OCI-M1 (cell line): ENCODE measurements at places on chromosomes 2 and 18.
A peak's percentile ranks its signal among the peaks of the same experiment; 100 is the strongest.

DNA sequence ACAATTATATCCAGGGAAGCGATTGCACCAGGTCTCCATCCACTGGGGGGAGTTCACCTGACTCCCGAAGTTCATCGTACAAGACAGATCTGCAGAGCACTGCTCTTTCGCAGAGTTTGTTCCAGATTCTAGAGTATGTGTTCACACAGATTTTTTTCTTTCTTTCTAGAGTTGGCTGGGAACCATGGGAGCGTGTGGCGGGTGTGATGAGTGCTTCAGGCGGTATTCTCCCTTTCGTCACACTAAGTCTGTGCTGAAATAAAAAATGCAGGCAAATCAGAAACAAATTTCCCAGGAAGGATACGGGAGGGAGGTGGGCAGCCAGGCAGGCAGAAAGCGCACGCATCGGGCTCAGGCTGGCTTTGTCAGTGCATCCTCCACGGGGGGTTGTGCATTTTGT lies 129.8 kb upstream of the SOX11 start:
- no peak for DNase-seq

DNA sequence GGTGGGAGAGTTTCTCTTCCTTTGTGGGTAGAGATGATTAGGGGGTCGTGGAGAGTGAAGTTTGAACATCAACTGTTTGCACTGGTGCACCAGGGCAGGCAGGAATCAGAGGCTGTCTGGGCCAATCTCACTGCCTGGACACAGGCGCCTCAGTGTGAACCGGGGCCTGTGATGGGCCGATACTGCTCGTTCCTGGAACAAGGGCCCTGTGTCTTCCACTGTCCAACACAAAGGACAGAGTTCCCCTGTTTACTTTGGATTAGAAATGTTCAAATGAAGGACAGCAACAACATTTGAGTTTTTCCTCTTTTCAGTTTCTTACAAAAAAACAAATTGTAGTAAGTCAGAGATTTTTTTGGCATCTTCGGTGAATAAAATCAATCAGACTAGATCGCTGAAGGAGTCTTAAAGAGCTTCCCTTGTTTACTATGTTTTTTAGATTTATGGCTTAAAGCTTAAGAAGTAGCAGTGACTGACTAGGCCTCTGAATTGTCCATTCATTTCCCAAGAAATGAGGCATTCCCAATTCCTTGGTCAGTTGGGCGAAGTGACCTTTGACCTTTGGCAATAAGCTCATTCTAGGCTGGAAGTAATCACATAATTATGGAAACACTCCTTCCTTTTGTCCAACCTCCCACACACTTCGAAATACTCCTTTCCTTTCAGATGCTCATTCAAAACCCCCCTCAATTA lies 11.6 kb upstream of the TGFA start:
- DNase-seq: no peak

GRCh38 chr18:22902093-22902492 lies 31.0 kb upstream of the RBBP8 start:
- no peak for DNase-seq

GRCh38 chr2:215104226-215104625 lies 34.2 kb downstream of the ABCA12 start:
- no peak for DNase-seq

GRCh38 chr2:98804265-98804650 lies 73.3 kb upstream of the MGAT4A start:
- no peak for DNase-seq

GRCh38 chr2:168731002-168731401 lies 71.4 kb upstream of the NOSTRIN start:
- no peak for DNase-seq

DNA sequence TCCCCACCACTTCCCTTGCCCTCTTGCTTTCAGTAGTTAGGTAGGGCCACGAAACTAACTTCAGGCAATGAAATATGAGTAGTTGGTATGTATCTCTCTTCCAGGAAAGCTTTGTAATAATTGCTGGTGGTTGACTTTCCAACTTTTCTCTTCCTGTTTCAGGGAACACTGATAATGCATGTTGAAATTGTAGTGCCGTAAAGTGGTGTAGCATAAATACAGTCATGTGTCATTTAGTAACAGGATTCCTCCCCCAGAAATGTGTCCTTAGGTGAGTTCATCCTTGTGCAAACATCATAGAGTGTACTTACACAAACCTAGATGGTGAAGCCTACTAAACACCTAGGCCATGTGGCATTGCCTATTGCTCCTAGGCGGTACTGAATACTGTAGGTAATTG lies 429.2 kb downstream of the PID1 start:
- DNase-seq: no peak

GRCh38 chr2:36663851-36664695 lies 32.4 kb upstream of the VIT start:
- DNase-seq: peak; percentile 71

- DNase-seq: no peak
These were observed 98.5 kb upstream of the NOSTRIN start for GRCh38 chr2:168703926-168704325.

DNA sequence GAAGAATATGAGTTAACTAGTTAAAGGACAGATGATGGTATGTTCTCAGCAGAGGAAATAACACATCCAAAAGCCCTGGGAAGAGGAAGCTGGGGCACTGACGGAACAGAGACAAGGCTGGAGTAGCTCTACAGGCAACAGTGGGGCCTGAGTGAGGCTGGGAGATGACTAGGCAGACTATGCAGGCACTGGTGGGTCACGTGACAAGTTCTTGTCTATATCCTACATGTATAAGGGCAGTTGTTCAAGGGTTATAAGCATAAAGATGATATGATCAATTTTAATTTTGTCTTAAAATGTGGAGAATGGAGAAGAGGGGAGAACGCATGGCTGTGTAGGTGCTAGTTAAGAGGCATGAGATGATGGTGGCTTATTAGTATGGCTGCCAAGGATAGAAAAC lies 68.6 kb downstream of the KCNS3 start:
- peak; percentile 7 for DNase-seq

DNA sequence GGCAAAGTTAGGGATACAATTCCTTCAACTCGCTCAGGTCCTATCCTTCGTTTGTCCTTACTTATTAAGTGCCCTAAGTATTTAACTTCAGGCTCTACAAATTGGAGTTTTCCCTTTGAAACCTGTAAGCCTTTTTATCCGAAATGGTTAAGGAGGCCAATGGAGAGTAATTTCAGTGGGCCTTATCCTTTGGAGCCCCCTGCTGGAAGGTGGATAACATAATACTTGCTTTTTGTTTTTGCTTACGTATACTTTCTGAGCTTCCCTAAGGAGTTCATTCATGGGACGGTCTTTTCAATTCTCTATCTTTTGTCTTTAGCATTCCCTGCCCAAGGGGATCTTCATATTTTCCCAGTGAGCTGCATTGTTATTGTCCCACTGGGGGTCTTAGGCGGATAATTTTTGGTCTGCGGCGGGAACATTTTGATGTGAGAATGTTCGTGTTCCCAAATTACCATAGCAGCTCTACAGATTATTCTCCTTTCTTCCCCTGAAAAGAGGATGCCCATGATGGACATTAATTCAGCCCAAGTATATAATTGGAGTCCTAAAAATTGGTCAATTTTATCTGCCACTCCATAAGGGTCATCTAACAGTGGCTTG lies 34.4 kb upstream of the TRAPPC8 start:
- peak; percentile 55 for DNase-seq

DNA sequence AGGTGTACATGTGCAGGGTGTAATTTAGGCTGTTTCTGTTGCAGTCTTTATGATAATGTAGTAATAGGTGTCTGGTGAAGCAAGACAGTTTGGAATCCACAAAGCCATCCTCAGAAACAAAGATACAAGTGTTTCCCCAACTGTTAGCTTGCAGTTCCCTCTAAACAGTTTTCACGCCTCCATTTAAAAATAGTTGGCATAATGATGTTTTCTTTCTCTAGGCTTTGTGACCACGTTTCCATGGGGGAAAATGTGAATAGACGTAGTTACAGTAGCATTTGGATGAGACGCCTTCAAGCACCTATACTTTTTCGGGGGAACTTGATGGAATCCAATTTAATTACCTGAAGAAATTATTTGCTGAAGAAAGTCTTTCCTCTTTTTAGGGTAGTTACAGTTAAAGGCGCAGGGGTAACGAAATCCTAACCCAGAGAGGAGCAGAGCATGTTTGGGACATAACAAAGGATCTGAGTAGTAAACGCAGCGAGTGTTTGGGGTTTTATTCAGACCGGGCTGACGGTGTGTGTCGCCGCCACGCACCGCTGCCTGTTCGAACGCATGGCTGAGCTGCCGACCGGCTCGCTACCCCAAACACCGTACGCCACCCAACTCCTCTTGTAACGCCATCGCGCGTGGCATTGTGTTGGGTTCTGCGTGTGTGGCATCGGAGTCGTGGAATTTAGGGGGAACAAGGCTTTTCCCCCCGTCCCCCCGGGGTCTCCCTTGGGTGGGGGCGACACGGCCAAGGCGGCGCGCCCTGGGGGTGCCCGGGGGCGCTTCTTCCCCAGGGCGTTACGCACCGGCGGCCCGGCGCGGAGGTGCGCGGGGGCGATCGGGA lies 681 bp upstream of the NRP2 start:
- DNase-seq: no peak

DNA sequence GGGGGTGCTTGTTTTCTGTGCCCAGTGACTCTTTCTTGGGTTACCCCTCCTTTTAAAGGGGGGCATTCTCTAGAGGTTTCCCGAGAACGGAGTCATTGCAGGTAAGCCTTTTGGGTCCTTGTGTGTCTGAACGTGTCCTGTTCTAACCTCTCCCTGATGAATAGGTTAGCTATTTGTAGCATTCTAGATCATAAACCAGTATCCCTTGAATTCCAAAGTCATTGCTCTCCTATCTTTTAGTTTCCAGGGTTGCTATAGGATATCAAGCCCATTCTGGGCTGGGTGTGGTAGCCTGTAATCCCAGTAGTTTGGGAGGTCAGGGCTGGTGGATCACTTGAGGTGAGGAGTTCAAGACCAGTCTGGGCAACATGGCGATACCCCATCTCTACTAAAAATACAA lies 65.9 kb upstream of the YWHAQ start:
- DNase-seq: no peak

- DNase-seq: no peak
These were observed 70.6 kb downstream of the SAP130 start for GRCh38 chr2:127957240-127957639.

GRCh38 chr2:233513953-233514655 lies 52.5 kb downstream of the USP40 start:
- DNase-seq: no peak

- DNase-seq: no peak
These were observed 6.8 kb downstream of the MGAT5 start for GRCh38 chr2:134260713-134261112.

DNA sequence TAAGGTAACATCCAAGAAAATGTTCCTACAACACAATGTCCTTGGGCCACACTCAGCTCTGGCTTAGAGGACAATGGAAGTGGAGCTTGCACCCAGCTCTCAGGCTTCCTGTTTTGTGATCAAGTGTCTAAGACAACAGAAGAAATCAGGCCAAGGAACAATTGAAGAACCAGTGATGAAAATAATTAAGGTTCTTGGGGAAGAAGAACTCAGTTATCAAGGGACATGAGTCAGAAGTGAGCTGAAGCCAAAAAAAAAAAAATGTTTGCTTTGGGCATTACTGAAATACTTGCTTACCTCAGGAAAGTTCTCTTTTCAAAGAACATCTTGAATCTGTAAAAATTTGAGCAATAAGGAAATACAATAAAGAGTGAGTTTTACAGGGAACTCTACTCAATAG lies 299.0 kb downstream of the FBXO15 start:
- no peak for DNase-seq

GRCh38 chr2:182522405-182522896 lies 95.6 kb upstream of the PDE1A start:
- DNase-seq: peak; percentile 34

GRCh38 chr2:217992061-217992460 lies 10.7 kb downstream of the TNS1 start:
- no peak for DNase-seq

- DNase-seq: no peak
These were observed 43.9 kb downstream of the CROCC2 start for GRCh38 chr2:240949791-240950705.

DNA sequence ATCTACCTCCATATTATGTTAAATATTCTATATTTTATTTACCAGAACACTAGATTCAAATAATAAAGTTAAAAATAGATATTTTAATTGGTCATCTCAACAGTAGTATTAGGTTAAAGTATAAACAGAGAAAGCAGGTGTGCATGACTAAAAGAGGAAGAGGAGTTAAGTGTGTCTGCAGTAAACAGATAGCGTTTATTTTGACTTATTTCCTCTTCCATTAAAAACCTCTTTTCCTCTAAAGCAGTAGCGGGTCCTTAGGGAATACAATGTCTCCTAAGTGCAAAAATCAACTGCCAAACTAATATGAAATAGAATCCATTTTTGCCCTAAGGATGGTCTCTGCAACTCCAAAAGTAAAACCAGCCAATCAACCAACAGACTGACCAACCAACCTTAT lies 27.7 kb downstream of the EIF2AK3 start:
- peak; percentile 32 for DNase-seq

DNA sequence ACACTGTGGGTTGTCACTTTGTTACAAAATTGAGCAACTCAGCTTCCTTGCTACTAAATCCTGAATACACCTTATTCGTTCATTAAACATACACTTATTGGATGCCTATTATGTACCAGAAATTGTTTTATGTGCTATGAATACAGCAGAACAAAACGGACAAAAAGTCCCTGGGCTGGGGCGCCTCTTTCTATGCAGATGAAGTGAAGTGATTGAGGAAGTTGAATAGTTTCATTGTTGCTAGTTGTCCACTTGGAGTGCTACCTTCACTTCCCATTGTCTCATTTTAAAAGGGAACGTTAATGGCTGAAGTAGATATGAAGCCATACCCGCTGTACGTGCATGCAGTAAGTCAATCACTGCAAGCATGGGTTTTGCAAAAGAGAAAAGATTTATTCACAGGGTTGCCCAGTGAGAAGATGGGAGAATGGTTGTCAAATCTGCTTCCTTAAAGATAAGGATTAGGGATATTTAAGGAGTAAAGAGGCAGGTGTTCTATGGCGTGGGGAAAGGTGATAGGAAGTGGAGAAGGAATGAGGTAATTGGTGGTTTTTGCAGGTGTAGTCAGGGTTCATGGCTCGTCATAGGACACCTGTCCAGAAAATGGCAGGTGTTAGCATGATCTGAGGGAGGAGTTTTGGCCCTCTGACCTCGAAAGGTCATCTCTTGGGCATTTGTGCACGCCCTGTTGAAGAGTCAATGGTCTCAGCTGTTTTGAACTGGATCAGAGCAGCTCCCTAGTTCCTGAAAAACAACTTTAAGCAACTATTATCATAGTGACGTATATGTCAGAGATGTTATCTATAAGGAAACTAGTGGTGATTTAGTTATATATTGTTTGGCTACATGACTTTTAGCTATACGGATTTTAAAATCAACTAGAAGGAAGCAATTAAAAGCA lies 23.5 kb downstream of the TRPM8 start:
- no peak for DNase-seq

GRCh38 chr18:22546905-22547570 lies 129.3 kb upstream of the CTAGE1 start:
- no peak for DNase-seq

- no peak for DNase-seq
These were observed 18.1 kb downstream of the CCNYL1 start for GRCh38 chr2:207729465-207729998.

DNA sequence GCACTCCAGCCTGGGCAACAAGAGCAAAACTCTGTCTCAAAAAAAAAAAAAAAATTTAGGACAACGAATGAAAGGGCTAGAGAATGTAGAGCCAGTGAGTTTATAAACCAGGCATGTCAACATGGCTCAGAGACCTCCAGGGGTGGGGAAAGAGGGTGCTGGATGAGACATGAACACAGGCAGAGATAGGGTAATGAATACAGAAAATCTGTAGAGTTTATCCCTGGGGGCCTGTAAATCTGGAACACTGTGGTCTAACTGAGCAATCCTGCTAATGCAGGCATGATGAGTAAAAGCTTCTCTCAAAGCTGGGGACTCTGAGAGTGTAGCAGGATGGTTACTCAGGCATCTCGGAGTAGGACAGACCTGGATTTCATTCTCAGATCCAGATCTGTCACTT lies 59.2 kb upstream of the IGFBP2 start:
- no peak for DNase-seq
